ENCODE measurements at places on chromosomes 4 and X.

DNA sequence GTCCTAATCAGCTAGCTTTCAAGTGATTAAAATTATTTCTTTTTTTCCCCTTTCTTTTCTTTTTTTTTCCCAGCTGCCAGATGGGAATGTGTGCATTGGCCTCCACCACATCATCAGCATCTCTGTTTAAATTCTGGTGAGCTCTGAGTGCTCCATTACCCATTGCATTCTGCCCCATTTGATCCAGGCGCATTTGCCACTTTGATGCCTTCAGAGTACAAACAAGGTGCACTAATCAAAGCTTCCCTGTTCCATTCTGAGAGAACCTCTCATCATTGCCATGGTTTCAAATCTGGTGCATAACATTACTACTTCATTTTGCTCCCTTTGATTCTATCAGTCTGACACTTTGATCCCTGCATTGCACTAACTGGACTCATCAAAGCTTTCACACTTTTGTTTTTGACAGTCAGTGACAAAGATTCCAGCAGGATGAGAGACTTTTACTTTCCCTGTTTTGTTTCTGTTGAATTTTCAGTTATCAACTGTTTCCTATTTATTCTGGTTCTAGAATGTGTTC lies 238.8 kb upstream of the PCDH10 start:
- no peak for DNase-seq

- DNase-seq: no peak
Observed at GRCh38 chrX:38879631-38880220, 78.5 kb downstream of the MID1IP1 start.

- no peak for DNase-seq
Observed at GRCh38 chr4:3514221-3514780, 17.9 kb downstream of the LRPAP1 start.

- DNase-seq: no peak
Observed at GRCh38 chr4:68904786-68905185, 46.8 kb downstream of the UGT2A3 start.

DNA sequence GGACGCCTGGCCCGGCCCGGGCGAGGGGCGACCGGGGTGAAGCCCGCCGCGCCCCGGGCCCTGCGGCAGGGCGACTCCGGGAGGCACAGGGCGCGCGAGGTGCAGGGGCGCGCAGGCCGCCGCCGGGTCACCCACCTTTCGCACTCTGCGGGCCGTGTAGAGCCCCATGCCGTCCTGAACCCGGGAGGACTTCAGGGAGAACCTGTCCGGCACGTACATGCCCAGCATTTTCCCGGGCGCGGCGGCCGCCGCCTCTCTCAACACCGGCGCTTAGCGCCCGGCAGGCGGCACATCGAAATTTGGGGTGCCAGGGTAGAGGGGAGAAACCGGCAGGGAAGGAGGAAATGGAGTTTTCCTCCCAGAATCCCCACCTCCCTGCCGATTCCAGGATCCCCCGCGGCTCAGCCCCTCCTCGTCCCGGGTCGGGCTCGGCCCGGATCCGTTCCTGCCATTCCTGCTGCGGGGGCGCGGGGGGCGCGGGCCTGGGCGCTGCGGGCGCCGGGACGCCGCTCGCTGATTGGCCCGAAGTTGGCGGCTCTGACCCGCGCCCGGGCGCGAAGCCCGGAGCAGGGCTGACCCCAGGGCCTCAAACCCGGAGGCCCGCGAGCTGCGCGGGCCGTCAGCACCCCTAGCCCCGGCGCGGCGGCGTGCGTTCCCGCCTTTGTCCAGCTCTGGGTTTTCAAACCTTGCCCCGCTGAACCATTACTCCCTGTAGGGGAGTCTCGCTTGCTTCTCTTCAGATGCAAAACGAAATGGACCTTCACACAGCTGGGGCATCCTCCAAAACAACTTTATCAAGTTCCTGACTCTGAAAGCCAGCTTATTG lies at the start of gene PRDM5:
TSS of gene PRDM5 (minus strand) at position 346 of the 826 bp plus-strand sequence. CDS start at position 228, 118 bp downstream.
- no peak for DNase-seq
